ENCODE measurements at places on chromosomes 16 and 17.

GRCh38 chr17:78993241-78993956, 13.7 kb upstream of the LGALS3BP start:
- DNase-seq: peak; percentile 33

GRCh38 chr17:78868391-78868790, 27.8 kb upstream of the USP36 start:
- DNase-seq: no peak

DNA sequence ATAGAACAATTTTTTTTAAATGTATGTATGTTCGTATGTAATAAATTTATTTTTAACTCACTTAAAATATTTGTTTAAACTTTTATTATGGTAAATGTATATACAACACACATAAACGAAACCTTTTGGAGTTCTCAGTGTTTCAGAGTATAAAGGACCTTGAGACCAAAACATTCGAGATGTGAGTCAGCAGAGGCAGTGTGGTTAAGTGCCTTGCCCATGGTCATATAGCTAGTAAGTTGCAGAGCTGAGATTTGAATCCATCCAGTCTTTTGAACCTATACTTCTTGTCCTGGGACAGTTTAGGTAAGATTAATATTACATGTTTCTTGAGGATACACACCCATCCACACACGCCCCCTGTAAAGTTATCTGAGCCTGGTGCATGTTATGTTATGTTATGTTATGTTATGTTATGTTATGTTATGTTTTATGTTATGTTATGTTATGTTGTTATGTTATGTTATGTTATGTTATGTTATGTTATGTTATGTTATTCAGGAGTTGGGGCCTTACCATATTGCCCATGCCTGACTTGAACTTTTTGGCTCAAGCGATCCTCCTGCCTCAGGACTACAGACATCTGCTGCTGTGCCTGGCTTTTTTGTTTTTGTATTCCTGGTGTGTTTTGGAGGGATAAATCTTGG, 41.8 kb downstream of the TNRC6A start:
- DNase-seq: no peak

DNA sequence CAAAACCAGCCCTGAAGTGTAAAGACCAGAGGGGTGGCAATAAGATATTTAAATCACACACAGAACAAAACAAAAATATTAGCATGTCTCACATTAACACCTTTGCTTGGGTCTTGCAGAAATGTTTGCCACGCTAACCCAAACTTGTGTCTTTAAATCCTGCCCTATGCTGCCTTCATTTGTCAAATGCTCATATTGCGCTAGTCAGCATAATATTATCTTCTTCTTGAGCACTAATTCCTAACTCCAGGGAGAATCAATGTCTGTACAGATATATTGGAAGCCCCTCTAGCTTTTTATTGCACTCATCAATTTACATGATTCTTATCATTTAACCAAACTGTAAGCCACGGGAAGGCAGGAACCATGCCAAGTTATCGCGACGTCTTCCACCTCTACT, 614.8 kb upstream of the SOX9 start:
- no peak for DNase-seq

GRCh38 chr16:7605812-7606211, 273.2 kb downstream of the RBFOX1 start:
- no peak for DNase-seq

- no peak for DNase-seq
Measured at GRCh38 chr16:57528499-57529390, 7.6 kb downstream of the CCDC102A start.

DNA sequence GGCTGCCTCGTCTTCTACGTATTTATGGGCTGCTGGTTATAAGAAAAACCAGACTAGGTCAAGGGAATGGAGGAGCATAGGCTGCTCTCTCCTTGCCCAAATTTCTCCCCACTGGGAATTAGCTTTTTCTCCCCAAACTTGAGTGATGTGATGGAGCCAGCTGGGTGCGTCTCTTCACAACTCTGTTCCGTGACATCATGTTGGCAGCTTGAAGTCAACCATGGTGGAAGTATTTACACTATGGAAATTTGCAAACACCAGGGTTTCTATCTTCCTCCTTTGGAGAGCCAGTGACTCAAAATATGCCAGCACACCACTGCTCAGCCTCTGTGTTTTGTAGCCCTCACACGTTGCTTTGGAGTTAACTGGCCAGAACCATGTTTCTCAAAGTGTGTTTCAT, 78.1 kb downstream of the OR1D5 start:
- no peak for DNase-seq

DNA sequence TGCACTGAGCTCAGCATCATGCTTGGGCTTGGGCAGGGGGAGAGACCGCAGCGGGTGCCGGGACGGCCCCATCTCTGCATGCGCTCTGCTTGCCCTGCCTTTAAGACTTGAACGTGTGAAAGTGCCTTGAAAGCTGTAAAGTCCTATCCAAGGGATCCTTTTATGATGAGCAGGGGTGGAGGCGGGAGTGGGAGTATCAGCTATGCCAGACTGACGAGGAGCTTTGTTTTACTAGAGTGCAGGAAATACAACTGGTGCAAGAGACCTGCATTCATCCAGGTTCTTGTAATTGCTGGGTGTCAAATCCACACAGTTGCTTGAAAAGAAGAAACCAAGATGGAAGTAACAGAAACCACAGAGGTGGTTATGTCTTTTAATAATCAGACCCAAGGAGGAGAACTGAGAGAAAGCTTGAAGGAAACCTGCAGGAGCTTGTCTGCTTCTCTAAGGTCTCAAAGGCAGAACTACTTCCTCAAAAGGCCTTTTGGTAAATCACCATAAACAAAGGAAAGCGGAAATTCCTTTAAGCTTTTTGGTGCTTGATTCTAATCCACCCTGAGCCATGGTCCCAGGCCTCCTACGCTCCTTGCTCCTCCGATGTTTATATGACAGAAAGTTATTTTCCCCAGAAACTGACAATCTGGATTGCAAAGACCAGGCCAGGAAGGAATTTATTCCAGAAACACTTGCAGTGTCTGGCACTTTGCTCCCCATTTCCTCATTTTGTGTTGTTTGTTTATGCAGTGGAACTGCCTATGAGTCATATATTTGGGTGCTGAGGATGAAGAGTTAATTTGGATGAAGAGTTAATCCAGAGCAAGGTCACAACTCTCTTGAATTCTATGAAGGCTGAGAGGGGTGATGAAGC, 51.3 kb upstream of the FBXO47 start:
- DNase-seq: peak; percentile 12

DNA sequence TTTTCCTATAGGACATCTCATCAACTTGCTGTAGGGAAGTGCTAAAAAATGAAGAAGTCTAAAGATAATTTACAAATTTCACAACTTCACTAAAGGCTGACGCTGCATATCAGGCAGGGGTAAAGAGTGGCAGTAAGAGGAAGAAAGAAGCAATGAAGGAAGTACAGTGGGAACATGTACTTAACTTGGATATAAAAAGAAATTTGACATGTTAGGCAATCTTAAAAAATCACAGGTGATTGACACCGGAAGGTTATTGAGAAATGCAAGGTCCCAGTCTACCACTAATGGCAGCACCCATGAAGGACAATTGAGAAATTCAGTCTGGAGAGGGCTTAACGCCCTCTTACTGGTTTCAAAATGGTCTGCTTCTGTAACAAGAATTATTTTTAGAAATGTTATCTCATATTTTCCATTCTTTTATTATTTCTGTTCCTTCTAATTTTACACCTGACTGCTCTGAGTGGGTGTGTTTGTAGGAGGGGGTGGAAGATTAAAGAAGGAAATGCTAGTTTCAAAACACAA, 358.1 kb downstream of the KCNJ2 start:
- no peak for DNase-seq

GRCh38 chr16:82954224-82954929, 327.6 kb downstream of the CDH13 start:
- no peak for DNase-seq

- DNase-seq: no peak
Measured at GRCh38 chr16:30429418-30429677, 482 bp downstream of the DCTPP1 start.

- no peak for DNase-seq
Measured at GRCh38 chr16:18841833-18842525, 40.6 kb upstream of the ARL6IP1 start.

DNA sequence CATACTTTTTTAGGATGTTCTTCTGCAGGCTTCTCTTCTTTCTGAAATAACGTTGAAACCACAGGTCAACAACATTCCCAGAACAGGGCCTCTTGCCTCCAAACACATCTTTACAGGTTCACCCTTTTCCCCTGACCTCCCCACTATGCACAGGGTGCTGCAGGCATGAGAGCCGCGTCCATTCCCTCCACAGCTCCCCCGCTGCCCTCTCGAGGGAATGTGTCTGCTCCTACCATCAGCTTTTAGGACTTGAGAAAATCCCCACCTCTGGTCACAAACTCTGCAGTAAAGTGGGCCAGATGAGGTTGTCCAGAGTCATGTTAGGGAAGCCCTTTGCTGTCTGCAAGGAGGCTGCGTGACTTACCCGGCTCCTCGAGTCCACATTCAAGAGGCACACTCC, 30.5 kb downstream of the DUSP14 start:
- DNase-seq: no peak

DNA sequence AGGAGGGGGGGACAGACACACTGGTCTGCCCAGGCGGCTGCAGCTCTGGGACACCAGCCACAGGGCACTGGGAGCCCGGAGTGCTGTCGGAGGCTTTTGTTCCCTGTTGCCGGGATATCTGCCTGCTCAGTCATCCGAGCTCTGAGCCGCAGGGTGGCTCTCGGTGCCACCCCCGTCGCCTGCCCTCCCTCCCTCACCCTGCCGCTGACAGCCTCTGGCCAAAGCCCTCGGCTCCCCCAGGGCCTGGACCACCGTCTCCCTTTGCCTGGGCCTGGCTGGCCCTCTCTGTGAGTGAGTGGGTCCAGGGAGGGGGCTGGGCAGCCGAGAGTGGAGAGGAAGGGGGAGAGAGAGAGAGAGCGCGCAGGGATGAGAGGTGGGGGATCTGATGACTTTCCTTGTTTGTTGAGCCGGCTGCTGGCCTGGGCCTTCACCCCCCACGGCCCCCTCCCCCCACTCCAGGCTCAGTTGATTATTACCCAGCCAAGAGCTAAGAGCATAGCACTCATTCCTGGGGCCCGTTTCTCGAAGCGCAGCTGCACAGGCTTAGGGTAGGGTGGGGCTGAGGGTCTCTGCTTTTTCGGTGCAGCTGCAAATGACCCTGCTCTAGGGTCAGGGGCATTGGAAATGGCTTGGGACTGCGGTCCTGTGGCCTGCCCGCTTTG, 2.7 kb downstream of the FOXJ1 start:
- no peak for DNase-seq

DNA sequence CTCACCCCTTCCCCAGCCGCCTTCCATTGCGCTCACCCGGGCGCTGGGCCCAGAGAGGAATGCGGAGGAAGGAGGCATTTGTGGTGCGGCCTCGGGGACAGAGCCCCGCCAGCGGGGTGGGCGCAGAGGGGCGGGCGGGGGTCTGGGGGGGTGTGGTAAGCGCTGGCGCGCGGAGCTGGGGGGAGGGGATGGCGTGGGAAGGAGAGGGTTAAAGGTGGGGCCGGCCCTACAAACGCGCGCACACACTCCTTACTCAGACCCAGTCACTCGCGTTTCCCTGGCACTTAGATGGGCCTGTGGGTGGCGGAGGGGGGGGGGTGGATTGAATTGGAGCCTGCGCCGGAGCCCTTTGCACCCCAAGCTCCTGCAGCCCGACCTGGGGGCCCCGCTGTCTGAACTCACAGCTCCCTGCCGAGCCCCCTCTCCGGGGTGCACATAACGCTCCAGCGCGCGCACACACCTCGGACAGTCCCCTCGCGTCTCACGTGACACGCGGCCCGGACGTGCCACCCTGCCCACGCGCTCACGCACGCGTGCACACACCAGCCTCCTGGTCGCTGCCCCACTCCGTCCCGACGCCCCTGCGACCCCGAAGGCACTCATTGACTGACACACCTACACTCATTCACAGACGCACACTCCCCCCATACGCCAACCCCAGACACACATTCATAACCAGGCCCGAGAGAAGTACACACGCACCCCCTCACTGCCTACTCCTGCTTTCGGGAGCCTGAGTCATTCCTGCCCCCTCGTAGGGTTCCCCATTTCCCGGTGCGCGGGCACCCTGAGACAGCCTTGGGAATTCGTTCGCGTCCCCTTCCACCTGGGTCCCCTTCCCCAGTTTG, 844 bp downstream of the TBKBP1 start:
- DNase-seq: no peak

DNA sequence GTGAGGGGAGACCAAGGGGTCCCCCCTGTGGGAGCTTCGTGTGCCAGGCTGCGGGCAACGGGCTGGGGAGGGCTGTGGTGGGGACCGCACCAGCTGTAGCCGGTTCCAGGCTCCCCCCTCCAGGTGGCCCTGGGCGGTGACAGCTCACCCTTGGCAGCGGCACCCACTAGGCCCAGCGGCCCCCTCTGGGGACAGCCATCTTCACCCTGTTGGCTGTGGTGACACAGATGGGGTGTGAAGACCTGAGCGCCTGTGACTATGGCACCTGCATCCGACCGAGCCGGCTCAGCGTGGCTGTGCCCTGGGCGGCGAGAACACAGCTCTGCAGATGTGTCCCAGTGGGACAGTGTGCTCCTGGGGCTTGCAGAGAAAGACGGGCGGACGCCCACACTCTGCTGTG, 1.1 kb upstream of the C1QTNF8 start:
- no peak for DNase-seq

DNA sequence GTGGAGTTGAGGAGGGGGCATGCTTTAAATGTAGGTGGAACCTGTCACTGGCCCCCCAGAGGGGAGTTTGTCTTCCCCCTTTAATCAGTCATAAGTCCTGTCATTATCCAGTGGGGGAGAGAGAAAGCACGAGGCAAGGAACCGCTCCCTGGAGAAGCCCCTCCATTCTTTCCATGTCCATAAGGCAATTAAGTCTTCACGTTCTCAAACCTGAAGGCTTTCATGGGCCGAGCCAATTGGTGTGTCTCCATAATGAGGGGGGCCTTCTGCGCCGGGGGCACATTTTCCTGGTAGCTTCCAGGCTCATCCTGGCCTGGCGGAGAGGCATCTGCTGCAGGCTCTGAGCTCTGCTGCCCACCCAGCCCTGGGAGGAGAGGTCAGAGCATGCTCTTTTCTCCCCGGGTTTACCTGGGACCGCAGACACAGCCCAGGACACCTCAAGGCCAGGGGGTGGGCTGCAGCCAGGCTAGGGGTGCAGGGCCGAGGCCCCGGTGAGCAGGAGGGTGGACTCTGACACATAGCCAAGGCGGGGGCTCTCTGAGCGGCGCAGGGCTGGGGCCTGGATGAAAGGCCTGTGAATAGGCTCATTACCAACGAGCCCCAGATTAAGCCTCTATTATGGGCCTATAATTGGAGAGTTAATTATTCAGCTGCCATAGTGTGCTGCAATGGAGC, 42.5 kb downstream of the C16orf78 start:
- no peak for DNase-seq

DNA sequence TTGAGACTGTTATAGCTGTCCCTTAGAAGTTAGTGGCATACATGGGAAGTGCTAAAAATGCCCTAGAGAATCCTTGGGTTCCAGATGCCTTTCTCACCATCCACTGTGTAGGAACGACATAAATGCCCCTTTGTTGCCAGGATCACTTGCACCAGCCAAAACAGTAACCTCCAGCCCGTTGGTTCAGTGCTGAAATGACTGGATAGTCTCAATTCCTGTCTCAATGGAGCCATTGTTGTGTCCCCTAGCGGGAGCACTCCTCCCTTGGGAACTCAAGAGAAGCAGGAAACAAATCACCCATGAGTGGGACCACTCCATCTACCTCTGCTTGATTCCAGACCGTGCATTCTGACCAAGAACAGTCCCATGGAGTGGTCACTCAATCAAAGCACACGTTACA, 23.1 kb downstream of the MPHOSPH6 start:
- DNase-seq: no peak

Measured in stimulated activated CD4-positive, alpha-beta T cell treated with anti-CD3 and anti-CD28 coated beads, Interleukin-15, amount 100 ng/mL, for 1 hour (primary cell).